Glutamatergic neuron (in vitro differentiated cells): ENCODE measurements at places on chromosomes 7 and 10. TPM values are rescaled to one million over a fixed set of nuclear protein-coding genes. Genes with fewer than 3 reads are reported as not detected.

CREB5 gene
- 50.4 TPM for total RNA-seq

MRLN gene
- not detected for total RNA-seq

DNA sequence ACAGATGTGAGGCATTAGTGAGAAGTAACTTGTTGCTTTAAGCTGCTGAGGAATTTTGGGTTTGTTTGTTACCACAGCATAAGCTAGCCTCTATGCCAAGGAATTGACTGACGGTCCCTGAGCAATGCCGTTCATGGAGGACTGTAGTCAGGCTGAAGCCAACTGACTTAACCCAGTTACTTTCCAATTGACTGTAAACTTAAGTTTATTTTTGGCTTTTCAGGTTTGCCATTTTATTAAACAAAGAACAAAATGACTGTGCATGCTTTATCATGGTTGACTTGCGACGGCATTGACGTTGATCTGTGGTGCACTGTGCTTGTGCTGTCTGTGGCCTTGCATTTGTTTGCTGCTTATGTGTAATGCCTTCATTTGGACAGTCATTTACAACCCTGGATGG lies 53.5 kb downstream of the DNAJB9 start:
- no peak for DNase-seq

GRCh38 chr7:156612930-156613329 lies 27.6 kb upstream of the RNF32 start:
- DNase-seq: no peak

DNA sequence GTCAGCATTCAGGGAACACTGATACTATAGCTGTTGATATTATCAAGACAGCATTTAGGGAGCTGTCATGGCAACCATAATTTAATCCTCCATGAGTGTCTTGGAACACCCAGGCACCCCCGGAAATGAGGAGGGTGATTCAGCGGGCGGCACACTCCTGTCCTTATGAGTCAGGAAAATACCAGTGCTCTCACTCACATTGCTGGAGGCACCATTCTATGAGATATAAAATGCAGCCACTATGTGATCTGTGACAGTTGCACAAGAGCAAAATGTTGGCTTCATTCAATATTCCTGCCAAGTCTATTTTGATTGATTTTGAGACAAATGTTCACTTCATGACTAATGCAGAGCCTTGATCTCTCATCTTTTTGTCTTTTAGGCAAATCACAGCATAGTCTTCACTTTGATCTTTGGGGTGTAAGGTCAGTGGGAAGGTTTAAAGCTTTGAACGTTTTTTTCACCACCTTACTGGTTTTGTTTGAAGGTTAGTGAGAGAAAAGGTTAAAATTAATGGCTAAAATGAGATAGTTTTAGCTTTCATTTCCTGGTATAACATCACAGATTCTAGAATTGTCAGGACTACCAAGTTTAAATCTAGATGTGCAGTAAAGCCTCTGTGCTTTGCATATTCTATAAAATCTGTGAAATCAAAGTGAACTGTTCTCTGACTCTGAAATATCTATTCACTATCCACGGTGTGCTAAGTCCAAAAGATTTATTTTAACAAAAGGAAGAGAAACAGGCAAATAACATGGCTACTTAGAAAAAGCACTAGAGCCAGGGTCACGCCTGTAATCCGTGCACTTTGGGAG lies 12.4 kb upstream of the ARHGAP12 start:
- no peak for DNase-seq

GRCh38 chr10:23419655-23420329 lies 19.1 kb upstream of the OTUD1 start:
- no peak for DNase-seq

DNA sequence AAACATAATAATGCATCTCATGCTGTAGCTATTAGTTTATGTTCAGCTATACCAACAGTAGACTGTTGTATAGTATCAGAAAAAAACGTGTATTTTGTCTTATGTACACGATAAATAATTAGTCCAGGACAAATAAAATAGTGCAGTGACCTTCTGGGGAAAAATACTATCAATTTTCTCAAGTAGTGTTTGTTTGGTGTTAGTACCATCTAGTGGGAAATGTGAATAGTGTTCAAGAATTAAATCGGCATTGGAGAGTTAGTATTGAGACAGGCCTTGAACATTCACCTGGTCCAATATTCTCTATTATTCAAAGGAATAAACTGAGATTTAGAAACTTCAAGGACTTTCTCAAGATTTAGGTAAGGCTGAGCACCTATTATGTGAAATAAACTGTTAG lies 21.7 kb upstream of the OR2A5 start:
- no peak for DNase-seq

GRCh38 chr10:44396671-44397191 lies 11.8 kb upstream of the CXCL12 start:
- no peak for DNase-seq

- DNase-seq: no peak
These were observed 8.3 kb downstream of the RABGEF1 start for GRCh38 chr7:66748791-66749190.

DNA sequence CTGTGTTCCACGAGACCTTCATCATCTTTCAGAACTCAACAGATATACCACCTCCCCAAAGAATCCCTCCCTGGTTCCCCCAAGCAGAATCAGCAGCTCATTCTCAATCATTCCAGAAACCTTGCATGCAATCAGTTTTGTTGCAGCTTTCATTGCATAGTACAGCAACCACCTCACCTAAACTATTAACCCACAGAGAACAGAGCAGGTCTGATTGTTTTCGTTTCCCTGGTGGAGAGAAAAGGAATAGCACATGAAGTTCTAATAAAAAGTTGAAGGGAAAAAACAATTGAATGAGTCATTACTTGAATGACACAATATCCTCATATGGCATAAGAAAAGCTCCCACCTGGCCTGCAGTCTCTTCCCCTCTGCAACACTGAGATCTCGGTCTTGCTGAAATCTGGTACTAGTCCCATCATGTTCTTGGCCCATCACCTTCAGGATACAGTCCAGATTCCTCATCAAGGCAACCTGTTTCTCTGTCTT lies 147.1 kb upstream of the GDF10 start:
- DNase-seq: no peak

GRCh38 chr10:10526846-10527245 lies 490.8 kb upstream of the CELF2 start:
- no peak for DNase-seq

- no peak for DNase-seq
These were observed 3.3 kb upstream of the MAP3K8 start for GRCh38 chr10:30430544-30431298.

- no peak for DNase-seq
These were observed 173.6 kb upstream of the AKR1E2 start for GRCh38 chr10:4652111-4653010.

DNA sequence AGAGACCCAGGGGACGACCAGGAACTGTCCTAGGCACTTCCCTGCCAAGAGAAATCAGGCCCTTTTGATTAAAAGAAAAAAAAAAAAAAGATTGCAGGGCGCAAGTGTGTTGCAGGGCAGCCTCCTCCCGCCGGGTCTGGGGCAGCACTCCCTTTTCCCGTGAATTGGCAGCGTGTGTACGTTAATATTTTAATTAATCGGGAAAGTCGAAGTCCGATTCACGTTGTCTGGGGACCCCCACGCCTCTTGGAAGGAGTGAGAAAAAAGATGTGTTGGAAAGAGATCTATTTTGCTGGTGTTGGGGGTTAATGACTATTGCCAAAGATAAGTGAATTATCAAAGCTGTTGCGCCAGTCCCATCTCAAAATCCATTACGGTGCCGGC lies 1.3 kb upstream of the EBF3 start:
- DNase-seq: no peak

GRCh38 chr10:26502986-26503385 lies 64.8 kb downstream of the APBB1IP start:
- no peak for DNase-seq

DNA sequence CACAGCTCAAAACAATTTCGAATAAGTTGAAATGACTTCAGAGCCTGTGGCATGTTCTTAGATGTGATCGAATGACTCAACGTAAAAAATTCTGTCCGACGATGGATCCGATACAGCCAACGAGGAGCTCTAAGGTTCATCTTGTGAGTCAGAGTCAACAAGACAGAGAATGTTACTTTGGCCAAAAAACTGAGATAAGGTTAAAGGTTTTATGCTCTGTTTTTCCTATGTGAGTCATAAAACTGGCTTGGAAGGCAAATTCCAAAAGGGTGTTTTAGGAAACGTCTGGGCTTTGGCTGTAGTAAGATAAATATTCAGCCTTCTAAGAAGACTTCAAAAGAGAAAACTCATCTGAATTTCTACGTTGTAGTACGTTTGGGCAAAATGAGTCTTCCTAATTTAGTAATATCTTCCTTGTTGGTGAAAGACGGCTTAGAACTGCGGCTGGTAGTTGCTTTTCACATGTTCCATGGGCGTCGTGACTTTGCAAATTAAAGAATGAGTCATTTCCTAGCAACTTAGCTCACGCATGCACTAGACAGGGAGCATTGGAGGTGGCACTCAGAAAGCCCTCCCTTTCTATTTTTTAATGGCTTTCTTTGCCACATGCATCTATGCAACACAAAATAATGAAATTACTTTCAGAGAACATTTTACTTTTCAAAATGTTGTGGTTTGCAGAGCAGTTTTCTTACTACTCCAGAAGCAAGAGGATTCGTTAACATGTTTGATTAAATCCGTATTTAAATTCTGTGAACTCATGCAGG lies 28.2 kb downstream of the PFKP start:
- no peak for DNase-seq
